ENCODE measurements at places on chromosomes 3 and 15.

GRCh38 chr3:115518100-115518852, 105.0 kb upstream of the GAP43 start:
- peak; percentile 11 for DNase-seq

- DNase-seq: no peak
These were observed 26.4 kb upstream of the ACP3 start for GRCh38 chr3:132290833-132291232.

DNA sequence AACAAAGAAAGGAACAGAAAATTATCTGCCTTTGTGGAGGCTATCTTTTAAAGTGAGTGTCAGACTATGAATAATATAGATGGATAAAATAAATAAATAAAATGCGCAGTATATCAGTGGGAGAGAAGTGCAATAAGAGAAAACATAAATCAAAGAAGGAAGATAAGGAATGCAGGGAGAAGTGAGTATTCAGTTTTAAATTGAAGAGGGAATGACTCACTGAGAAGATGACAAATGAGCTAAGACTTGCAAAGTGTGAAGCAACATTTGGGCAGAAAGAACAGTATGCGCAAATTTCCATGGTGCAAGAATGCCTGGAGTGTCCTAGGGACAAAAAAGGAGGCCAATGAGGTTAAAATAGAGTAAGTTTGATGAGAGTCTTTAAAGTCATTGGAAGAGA, 1300.1 kb upstream of the ALCAM start:
- DNase-seq: no peak

DNA sequence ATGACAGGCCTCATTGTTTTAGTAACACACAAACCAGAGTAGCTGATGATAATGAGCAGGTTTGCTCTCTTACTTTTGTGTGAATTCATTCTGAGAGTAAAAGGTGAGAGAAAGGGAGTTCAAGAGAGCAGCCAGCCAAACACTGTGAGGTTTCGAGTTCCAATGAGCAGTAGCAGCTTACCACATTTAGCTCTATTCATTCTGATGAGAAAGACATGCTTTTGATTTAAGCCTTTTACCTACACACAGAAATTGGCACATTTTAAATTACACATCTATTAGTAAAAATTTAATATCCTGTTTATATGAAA, 28.0 kb downstream of the GLDN start:
- DNase-seq: no peak

DNA sequence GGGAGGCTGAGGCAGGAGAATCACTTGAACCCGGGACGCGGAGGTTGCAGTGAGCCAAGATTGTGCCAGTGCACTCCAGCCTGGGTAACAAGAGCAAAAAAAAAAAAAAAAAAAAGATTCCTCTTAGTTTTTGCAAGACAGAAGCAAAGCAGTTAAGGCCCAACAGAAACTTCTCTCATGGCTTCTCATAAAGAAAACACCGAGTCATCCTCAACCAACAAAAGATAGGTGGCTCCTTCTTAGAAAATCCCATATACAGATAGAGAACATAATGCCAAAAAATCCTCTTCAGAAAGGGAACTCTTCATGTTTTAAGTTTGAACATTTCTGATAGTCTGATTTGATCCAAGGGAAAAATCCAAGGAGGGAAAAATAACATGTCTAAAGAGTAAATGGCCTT, 12.5 kb upstream of the SKIL start:
- no peak for DNase-seq
